ENCODE measurements at places on chromosomes 7 and 10. TPM values are rescaled to one million over a fixed set of nuclear protein-coding genes. Genes with fewer than 3 reads are reported as not detected.
A peak's percentile ranks its signal among the peaks of the same experiment; 100 is the strongest.

DNA sequence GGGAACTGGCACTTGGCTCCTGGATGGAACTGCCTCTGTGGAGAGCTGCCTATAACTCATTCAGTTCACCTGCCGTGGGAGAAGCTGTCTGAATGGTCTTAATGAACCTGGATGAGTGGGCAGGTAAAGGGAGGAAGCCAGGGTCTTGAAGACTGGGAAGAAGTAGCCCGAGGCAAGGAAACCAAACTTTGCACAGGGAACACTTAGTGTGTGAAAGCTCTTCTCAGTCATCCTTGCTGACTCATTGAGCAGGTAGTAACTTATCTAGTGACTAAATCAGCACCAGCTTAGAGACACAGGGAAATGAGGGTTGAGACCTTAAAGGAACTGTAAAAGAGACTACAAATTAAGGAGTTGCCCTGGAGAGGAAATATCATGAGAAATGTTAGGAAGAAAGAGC, 9.9 kb downstream of the LRRC4 start:
- DNase-seq = no peak

DNA sequence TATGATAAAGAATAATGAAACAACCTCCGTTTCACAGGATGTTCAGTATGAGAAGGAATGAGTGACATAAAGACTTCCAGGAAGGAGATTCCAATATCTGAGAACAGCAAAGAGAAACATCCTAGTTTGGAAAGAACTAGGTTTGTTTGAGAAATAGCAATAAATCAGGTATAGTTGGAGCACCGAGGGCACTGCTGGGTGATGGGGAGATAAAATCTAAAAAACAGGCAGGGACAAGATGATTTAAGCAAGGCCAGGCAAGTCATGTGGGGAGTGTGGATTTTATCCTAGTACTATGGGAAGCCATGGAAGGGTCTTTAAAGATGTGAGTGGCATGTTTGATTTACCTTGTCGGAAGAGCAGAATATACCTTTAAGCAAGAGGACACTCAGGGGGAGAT, 169.7 kb downstream of the SPAG6 start:
- DNase-seq = no peak

DNA sequence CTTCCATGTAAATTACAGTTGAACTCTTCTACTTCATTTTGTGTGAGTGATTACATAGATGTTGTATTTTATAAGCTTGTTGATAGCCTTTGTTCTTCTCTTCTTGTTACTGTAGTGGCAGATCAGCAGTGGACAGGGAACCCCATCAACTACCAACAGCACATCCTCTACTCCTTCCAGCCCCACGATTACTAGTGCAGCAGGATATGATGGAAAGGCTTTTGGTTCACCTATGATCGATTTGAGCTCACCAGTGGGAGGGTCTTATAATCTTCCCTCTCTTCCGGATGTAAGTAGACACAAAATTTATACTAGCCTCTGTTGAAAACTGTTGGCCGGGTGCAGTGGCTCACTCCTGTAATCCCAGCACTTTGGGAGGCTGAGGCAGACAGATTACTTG, 110.7 kb downstream of the TRIM24 start:
- DNase-seq = no peak

GRCh38 chr10:61835946-61836887, 65.3 kb upstream of the ARID5B start:
- no peak for DNase-seq

GRCh38 chr10:114694062-114694461, 36.0 kb upstream of the ABLIM1 start:
- no peak for DNase-seq

DNA sequence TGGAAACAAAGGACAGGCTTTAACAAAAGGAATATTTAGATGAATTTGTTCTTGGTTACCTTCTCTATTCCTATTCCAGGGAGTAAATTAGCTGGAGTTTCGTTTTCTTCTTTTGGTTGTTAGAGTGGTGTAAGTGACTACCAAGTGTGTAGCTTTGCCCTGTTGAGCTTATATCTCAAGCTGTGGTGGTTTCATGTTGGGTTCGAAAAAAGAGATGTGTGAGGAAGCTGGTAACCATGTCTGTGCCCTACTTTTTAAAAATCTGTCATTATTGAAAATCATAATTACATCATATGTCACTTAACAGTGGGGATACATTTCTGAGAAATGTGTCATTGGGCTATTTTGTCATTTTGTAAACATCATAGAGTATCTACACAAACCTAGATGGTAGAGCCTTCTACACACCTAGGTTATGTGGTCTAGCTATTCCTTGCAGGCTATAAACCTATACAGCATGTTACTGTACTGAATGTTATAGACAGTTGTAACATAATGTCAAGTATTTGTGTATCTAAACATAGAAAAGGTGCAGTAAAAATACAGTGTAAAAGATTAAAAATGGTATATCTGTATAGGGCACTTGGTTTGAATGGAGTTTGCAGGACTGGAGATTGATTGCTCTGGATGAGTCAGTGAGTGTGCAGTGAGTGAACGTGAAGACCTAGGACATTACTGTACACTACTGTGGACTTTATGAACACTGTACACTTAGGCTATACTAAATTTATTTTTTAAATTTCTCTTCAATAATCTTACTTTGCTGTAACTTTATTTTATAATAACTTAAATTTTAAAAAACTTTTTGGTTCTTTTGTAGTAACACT, 90.4 kb downstream of the SEPTIN7 start:
- no peak for DNase-seq

DNA sequence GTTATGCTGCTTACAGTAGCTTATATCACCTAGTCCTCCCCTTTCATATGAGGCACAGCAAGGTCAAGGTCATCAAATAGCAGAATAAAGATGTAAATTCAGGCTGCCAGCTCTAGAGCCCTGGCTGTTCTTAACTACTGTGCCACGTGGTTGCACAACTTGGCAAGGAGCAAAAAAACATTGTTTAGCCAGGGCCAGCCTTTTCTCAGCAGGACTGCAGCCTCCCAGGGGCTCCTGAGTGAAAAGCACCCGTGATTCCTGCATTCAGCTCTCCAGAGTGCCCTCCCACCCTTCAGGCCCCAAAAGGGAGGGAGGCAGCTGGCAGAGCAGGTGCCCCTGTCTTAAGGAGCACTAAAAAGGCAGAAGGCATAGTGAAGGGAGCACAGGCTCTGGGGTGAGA, 31.8 kb upstream of the TM9SF3 start:
- no peak for DNase-seq

DNA sequence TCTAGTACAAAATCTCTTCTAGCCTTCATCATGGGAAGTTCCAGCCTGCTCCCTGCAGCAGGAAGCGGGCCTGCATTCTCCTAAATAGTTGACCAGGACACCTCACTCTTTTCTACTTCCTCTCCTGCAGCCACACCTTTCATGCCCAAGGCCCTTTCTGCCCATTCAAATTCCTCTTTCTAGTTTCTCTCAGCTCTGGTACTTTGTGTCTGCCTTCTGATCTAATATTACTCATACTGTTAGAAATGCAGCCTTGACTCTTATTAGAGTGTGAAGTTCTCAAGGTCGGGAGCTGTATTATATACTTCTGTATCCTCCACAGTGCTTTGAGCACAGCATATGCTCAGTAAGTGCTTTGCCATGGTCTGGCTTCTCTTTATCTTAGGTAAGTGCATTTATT, 103.1 kb downstream of the PRKCQ start:
- no peak for DNase-seq

DNA sequence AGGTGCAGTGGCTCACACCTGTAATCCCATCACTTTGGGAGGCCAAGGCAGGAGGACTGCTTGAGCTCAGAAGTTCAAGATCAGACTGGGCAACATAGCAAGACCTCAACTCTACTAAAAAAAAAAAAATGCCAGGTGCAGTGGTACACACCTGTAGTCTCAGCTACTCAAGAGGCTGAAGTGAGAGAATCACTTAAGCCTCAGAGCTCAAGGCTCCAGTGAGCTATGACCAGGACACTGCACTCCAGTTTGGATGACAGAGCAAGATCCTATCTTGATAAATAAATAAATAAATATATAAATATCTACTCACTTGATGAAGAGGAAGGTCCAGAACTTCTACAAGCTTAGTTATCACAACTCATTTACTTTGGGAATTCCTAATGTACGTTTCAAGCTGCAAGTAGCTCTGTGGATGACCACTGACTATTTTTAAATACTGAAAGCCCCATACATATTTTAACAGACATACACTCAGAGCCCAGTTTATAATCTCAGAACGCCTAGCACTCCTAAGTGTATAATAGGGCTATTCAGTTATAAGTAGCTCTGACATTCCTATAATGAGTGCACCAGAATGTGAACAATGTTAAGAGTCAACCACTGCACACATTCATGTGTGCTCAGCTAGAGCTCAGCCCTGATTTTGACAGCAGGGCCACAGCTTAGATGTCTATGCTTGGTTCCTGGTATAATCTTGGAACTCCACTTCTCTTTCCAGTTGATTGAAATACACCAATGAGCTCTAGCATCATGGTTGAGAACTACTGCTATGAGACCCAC, 119.1 kb downstream of the CUBN start:
- no peak for DNase-seq

GRCh38 chr10:69583106-69583505, 9.9 kb upstream of the NEUROG3 start:
- DNase-seq = no peak

DNA sequence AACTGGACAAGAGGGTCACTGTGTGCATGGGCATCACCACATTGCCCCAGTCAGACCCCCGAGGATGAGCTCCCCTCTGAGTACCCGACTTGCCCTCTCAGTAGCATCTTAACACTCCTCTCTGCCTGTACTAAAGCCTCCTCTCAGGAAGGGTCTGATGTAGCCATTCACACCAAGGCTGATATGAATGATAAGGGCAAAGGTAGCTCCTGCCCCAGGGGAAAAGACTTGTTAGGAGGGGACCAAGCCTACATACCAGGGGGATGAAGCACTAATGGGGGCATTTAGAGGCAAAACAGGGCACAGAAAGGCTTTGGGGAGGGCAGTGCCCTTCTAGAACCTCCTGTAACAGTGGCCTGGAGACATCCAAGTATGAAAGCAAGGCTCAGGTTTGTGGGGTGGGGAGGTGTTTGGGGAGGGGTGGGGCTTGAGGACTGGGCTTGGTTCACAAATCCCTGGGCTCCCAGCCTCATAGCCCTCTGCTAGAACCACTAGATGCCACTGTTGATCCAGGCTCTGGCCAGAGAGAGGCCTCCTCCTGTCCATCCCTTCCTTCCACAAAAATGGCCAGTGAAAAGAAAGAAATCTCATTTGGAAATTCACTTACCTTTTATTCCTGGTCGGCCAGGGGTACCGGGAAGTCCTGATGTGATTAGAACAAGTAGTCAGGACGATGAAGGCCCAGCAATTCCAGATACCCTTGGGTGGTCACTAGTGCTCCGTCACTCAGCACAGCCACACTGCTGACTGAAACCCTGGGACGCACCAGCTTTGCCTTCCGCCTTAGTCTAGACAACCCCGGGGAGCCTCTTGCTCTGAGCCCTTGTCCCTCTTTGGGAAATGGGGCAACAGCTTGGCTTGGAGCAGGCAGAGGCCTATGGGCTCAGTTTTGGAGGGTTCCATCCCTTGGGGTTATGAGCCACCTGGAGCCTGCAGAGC, 40.3 kb downstream of the COL17A1 start:
- peak; percentile 88 for DNase-seq

DNA sequence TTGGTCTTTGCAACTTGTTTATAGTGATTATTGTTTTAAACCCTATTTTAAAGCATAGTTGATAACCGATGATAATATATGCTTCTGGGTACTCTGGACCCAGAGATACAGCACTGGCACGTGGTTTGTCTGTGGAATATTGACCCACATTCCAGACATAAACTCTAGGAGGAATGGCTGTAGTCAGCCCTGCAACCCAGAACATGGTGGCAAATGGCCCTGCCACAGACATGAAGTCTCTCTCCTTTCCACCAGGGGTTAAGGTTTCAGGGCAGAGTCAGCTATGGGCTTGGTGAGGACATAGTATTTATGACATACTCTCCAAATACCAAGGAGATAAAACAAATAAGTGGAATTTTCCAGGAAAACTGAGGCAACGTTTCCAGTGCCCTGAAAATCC, 83.6 kb downstream of the NAMPT start:
- DNase-seq = no peak

GRCh38 chr10:70317943-70318318, 34.1 kb upstream of the NPFFR1 start:
- no peak for DNase-seq

GRCh38 chr10:132987671-132988571, 45.6 kb upstream of the CFAP46 start:
- DNase-seq = no peak

GRCh38 chr7:2472739-2473138, 3.5 kb downstream of the GRIFIN start:
- no peak for DNase-seq

GRCh38 chr10:84606428-84606827, 278.0 kb downstream of the CCSER2 start:
- DNase-seq = no peak

- DNase-seq = no peak
Measured at GRCh38 chr7:65295409-65295808, 78.2 kb upstream of the ZNF92 start.

- DNase-seq = no peak
Measured at GRCh38 chr7:128794020-128794419, 2.3 kb downstream of the CCDC136 start.

The CCDC126 gene
- 9.4 TPM for total RNA-seq

The CCDC3 gene
- total RNA-seq = 0.87 TPM

The HOXA7 gene
- not detected for total RNA-seq

The CLCN1 gene
- total RNA-seq = not detected

The JCAD gene
- total RNA-seq = 1.3 TPM

The SPDYE5 gene
- not detected for total RNA-seq

The SPDYE1 gene
- total RNA-seq = not detected

The OR9A2 gene
- total RNA-seq = not detected

The SPAG6 gene
- total RNA-seq = 2.3 TPM

The HTR5A gene
- total RNA-seq = not detected

All from neural progenitor cell (in vitro differentiated cells).